Panc1 (cell line): ENCODE measurements at places on chromosomes 2 and 18.

- no peak for DNase-seq
Observed at GRCh38 chr2:239459056-239459455, 58.2 kb upstream of the HDAC4 start.

GRCh38 chr2:127512362-127512761 is 13.9 kb downstream of the IWS1 start:
- DNase-seq, result no peak

DNA sequence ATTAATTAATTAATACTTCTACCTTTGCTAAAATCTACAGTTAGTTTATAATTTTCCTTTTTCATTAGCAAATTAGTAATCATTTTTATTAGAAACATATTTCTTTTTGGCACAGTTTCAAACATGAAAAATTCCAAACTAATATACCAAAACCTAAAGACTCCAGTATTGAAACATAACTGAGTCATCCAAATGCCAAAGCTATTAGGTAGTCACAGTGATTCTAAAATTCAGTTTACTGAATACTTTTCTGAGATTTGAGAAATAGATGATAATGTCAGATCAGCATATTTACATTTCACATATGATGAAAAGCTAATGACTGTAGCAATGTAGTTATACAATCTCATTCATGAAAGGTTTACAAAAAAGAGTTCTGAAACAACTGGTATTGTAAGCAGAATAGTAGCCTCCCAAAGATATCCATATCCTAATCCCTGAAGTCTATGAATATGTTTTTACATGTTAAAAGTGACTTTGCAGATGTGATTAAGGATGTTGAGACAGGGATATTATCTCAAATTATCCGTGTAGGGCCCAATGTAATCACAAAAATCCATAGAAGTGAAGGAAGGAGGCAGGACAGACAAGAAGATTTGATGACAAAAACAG is 680.2 kb upstream of the CHAC2 start:
- DNase-seq, result no peak

DNA sequence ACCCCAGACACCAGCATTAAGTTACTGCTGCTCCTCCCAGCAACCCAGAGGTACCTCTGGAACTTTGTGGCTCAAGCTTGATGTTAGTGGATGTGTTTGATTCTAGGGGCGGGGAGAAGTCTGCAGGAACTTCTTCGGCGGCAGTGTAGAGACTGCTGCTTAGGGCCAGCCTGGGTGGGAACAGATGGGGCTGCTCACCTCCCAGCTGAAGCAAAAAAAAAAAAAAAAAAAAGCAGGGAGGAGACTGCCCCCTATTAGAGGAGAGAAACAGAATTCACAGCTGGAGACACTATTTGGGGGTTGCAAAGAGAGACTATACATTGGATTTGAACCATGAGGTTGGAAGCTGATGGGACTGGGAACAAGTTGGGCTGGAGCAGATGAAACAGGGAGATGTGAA is 28.6 kb upstream of the FAM136A start:
- no peak for DNase-seq

DNA sequence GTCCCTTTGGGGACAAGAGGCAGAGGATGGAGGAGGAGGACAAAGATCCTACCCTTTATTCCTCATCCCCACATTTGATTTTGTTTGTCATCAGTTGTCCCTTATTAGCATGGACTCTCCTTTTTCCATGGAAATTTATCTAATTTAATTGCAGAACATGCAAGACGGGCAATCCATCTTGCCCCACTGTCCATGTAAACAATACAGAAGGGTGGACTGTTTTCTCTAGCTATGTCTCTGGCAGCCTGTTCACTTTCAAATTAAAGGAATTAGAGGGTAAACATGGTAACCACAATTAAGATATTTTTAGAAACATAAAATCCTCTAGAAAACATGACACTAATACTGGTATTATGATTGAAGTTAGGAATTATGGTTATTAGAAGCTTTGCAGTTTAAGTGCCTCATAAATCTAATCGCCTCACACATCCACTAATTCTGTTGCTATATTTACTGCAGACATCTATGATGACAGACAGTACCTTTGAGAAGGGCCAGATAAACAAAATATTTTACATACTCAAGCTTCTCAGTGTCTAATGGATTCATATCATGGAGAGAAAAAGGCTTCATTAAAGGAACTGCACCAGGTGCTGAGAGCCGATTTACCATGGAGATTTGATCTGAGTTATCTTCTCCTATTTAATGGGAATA is 215.5 kb downstream of the LNPK start:
- DNase-seq, result no peak

DNA sequence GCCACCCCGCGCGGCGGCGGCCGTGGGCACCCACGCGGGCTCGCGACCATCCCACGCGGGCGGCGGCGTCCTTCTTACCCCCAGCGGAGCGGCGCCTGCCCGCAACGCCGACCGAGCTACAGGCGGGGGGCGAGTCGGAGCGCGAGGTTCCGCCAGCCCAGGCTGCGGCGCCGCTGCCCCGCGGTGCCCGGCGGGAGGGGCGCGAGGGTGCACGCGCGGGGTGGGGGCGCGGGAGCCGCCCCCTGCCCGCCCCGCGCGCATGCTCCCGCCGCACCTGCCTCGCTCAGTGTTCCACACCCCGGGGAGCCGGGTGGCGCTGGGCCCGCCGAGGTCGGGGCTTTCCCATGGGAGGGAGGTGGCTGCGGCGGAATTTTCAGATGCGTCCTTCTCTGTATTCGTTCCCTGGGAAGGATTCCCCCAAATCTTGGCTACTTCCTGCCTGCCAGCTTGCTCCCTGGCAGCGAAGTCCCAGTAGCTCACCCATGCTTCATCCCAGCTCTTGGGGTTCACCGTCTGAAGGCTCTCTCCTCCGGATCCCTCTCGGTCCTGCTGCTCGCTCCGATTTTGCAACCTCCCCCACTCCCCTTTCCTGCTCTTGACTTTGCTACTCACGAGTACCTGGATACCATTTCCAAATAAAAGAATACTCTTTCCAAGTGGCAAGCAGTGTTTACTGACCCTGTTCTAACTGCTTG is at the start of gene L3MBTL4:
TSS of gene L3MBTL4 (minus strand) at position 189 of the 695 bp plus-strand sequence. CDS start 103,286 bp downstream, outside the sequence.
- DNase-seq, result no peak

- no peak for DNase-seq
Observed at GRCh38 chr2:158181171-158181570, 79.5 kb downstream of the UPP2 start.

GRCh38 chr2:201327678-201328077 is 29.5 kb downstream of the FLACC1 start:
- no peak for DNase-seq

GRCh38 chr2:20514596-20515269 is 67.9 kb downstream of the RHOB start:
- DNase-seq, result no peak

DNA sequence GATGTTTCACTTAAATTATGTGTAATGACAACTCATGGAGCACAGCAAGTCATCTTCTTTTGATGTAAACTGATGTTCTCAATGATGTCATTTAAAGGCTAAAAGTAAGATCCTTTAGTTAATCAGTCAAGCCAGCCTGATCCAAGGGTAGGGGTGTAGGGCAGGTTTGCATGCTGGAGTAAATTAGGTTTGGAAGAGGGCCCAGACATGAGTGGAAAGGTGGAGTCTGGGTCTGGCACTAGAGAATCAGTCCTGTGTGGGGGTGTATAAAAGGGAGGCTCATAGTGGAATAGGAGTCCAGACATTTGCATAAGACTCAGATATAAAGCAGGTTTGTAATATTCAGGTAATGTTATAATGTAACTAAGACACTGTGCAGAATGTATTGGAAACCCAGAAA is 88.8 kb upstream of the NYAP2 start:
- no peak for DNase-seq

DNA sequence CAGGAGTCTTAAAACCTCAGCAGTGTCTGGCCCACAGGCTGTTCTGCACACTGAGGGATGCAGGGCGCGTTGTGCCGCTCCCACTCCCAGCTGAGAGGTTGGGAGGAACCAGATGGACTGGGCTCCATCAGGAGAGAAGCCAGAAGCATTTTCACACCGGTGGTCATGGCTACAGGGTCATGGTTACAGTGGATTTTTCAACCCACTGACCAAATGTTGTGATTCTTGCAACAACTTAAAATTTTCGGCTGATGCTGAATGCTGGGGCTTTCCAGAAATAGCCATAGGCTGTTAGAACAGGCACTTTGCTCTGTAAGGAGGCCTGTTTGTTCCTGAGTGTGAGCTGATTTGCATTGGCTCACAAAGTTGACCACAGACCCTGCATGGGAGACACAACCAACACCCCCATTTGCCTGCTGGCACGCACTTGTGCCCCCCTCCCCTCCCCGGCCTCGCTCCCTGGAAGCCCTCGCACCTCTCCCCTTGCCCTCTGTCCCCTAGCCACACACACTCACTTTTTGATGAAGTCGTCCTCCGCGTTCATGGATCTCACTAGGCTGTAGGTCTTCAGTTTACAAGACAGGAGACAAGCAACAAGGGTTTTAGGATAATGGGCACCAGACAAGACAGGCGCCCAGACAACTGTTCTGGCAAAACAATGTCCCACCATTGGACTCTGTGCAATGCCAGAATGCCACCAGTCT is 3.4 kb downstream of the LPIN1 start:
- DNase-seq, result no peak

DNA sequence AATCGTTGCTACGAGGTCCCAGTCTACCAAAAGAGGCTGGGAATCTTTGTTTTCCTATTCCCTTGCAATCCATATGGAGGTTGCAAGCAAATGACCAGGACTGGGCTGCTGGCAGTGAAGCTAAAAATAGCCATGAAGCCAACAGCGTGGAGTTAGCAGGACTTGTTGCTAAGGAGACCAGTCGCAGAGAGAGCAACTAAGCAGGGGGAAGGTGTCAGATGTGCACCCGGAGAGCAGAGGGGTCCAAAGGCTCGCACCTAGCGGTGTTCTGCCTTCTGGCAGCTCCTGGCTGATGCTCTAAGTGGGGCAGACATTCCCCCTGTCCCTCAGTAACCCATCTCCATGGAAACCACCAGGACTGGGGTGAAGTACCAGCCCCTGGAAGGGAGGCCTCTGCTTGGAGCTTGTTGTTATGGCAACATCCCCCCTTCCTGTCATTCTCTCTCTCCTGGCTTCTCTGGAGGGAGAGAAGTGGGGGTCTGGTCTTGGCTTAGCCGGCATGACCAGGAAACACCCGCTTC is 84.6 kb downstream of the DNMT3A start:
- no peak for DNase-seq

- no peak for DNase-seq
Observed at GRCh38 chr2:45776160-45776955, 124.9 kb downstream of the PRKCE start.

DNA sequence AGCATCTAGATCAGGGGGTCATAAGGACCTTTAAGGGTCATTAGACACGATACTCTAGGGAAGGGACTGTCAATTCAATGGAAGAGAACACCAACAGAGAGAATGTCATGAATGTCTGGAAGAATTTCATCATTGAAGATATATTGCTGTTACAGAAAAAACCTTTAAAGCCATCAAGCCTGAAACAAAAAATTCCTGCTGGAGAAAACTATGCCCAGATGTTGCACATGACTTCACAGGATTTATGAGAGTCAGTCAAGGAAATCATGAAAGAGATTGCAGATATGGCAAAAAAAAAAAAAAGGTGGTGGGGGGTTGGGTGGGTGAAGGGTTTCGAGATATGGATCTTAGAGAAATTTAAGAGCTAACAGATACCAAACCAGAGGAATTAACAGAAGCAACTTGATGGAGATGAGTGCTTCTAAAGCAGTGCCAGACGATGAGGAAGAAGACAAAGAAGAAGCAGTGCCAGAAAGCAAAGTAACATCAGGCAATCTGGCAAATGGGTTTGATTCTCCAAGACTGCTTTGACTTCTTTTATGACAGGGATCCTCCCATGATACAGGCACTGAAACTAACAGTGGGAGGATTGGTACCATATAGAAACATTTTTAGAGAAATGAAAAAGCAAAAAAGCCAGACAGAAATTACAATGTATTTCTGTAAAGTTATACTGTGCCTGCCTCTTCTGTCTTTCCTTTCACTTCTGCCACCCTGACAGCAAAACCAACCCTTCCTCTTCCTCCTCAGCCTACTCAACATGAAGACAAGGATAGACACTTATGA is 28.5 kb downstream of the MAP4K3 start:
- no peak for DNase-seq

DNA sequence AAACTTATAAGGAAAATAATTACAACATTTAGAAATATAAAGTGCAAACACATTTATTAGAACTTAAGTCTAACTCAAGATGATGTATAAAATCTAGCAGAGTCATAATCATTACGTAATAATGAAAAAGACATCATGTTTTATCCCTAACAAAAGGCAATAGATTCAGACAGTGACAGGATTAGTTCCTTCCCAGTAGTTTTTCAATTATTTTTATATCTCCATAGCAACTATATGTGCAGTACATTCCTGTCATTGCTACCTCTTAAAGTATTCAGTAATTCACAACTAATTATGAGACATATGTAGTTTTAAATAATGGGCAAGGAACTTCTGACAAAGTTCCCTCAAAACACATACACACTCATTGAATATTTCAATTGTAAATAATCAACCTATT is 687.9 kb downstream of the CCDC85A start:
- DNase-seq, result no peak

DNA sequence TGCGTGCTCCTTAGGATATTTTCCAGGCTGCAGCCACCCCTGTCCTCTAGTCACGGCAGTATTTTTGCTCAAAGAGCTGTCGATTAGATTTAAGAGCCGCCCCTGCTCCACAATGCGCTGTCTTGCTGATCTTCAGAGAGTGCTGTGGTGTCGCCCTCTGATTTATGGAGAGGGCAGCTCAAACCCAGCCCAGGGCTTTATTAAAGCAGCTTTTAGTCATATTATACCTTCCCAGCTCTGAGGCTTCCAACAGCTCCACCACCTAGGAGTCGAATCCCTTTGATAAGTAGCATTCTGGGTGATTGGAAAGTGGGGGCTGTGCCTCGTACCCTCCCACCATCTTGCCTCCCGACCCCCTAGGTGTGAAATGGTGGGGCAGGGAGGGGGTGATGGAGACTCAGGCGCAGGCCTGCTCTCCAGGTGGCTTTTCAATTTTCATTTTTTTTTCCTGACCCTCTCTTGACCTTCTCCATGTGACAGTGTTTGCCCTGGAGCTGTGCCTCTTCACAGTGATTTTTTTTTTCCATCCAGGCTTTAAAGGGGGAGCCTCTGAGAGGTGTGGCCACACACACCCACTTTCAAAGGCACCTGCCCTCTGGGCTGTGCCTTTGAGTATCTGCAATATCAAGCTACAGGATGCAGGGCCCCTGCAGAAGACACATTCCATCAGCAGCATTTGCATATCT is 53.1 kb upstream of the NRP2 start:
- no peak for DNase-seq

GRCh38 chr18:71209944-71210343 is 921.1 kb downstream of the SOCS6 start:
- DNase-seq, result no peak

- DNase-seq, result no peak
Observed at GRCh38 chr2:38590053-38590452, 12.7 kb downstream of the HNRNPLL start.
